ENCODE measurements at places on chromosomes 12 and 14.

GRCh38 chr12:77072833-77073495 lies 7.6 kb upstream of the E2F7 start:
- DNase-seq: no peak

- DNase-seq: no peak
Observed at GRCh38 chr12:50923361-50924130, 28.8 kb upstream of the HIGD1C start.

DNA sequence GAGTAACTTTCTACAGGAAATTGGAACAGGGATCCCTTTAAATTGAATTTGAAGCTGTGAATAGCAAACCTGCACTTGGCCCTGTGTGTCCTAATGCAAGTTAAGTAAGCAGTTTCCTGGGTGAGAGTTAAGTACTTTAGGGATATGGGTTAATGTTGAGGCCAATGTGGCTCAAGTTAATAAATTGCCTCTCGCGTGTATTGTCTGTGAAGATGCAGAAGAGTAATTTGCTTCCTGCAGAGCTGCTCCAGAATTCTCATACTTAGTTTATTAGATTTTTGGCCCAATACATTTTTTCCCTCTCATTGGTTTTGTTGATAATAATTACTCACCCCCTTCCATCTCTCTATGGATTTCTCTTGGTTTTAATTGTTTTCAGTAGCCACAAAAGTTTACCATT lies 86.5 kb downstream of the SLC25A47 start:
- no peak for DNase-seq

DNA sequence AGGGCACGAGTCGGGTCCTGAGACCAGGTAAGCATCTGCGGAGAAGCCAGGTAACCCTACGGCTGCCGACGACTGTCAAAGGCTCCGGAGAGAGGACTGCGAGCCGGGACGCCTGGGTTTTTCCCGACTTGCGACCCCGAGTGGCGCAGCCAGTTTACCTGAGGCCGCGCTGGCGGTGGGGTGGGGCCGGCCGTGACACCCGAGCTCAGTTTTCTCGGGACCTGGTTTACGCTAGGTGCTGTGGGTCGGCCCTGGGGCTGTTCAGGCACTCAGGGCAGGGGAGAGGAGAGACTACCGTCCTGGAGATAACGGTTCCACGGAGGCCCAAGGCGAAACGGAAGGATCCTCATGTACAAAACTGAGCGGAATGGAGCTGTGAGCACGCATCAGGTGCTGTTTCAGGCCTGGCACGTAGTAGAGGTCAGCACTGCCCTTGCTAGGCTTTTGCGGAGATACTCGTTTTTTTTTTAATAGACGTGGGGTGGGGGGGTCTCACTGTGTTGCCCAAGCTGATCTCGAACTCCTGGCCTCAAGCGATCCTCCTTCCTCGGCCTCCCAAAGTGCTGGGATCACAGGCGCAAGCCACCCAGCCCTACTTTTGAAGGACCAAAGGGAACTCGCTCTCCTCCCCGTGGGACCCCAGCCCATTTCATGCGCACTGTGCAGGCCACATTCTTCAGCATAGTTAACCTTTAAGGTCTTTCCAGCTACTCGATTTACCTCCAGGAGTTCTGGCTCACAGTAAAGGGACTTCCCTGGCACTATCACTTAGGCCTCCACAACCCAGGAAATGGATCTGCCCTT lies 471 bp downstream of the MTRFR start:
- no peak for DNase-seq

- no peak for DNase-seq
Observed at GRCh38 chr14:79614448-79614847, 596.9 kb downstream of the DIO2 start.

DNA sequence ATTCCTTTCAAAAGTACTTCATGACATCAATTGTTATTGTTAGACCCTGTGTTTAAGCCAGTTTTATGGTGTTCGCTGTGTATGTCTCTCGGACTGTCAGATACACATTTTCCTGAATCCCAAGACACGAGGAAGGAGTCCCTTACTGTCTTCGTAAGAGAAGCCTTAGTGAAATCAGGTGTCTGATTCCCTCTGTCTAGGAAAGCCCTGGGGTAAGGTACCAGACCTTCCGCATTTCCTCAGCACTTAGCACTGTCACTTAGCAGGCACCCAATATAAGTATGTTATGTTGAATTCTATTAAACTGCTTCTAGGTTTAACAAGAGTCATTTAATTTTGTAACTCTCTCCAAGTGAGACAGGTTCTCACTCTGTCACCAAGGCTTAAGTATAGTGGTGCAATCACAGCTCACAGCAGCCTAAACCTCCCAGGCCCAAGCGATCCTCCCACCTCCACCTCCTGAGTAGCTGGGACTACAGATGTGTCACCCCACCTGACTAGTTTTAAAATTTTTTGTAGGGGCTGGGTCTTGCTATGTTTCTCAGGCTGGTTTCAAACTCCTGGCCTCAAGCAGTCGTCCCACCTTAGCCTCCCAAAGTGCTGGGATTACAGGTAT lies 111.0 kb downstream of the BBS10 start:
- no peak for DNase-seq

- DNase-seq: no peak
Observed at GRCh38 chr14:104298458-104298857, 160.1 kb downstream of the KIF26A start.

DNA sequence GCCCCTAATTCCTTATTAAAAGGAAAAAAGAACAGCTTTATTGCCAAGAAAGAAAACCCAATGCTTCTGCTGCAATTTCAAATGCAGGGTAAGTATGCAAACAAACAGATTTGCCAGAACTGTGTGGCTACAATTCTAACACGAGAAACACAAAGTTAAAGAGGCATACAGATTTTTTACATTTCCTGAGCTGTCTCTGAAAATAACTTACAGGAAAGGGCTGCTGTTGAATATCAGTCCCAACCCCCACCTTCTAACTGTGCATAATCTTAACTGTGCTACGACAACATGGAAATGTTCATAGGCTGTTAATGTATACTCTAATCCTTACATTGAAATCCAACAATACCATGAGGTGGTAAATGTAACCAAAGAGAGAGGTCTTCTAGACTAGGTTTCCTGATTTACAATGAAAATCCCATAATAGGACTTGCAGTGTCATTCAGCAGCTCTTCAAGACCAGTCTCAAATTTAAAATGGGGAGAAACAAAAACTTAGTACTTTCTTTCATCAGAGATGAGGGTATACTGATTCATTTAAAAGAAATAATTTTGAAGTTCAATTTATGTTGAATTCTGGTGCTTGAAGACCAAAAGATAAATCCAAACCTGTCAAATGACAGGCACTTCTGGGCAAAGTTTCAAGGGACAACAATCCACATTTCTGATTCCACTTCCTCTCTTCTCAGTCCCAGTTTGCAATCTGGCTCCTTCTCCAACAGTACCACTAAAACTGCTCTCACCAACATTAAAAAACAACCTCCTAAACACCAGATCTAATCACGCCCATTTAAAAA lies 14.4 kb downstream of the FGD6 start:
- DNase-seq: no peak

- no peak for DNase-seq
Observed at GRCh38 chr12:50865266-50865665, 22.5 kb downstream of the TMPRSS12 start.

DNA sequence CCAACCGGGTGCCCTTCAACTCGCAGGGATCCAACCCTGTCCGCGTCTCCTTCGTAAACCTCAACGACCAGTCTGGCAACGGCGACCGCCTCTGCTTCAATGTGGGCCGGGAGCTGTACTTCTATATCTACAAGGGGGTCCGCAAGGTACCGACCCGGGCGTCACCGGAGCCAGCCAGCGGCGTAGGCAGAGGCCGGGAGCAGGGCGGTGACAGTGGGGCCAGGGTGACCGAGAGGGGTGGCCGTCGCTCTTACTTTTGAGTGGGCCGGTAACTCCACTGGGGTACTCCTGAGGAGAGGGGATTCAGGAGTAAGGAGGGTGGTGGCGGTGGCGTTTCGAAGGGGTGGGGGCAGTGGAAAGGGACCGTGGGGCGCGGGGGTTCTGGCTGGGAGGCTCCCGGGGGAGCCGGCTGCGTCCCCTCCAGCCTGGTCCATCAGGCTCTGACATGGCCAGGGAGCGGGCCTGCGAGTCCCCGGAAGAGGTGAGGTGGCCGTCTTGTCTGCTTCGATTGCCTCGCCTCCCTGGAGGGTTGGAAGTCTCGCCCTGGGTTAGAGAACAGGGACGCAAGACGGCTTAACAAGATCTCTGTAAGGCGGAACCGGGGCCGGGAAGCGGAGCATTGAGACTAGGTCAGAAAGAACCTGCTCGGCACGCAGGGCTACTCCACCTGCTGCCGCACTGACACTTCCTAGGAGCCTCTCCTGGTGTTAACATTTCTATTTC lies 491 bp downstream of the WDR20 start:
- DNase-seq: peak; percentile 10

DNA sequence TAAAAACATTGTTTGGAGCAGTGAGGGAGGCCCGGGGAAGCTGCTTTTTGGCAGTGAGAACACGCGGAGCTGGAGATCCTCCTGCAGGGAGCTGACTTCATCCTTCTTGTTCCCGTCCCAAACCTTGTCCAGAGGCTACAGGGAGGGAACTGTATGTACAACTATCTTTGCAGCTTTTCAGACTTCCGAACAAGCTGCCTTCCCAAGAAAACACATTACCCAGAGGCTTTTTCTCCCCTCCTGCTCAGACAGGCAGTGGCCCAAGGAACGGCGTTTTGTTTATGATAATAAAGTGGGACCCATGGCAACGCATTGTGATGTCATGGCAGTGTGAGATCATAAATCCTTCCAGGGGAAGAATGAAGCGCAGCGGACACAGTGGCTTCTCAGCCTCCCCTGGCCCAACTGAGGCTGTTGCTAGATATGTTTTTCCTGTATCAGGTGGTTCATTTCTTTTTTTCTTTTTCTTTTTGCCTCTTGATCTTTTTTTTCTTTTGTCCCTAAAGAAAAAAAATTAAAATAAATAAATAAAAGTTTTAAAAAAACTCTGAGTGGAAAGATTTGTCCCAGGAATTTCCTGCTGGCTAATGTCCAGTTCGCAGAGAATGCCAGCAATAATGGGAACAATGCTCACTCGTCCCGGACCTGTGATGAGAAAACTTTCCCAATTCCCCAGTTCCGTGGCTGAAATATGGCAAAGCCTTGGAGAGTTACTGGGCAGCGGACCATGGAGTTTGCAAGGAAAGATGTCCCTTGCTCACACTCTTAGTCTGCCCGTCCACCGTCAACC lies 103.4 kb upstream of the MAP1LC3B2 start:
- peak; percentile 83 for DNase-seq

- no peak for DNase-seq
Observed at GRCh38 chr14:49483268-49483667, 102.9 kb downstream of the RPS29 start.

- DNase-seq: no peak
Observed at GRCh38 chr14:62289471-62289870, 527.3 kb downstream of the SNAPC1 start.

- DNase-seq: no peak
Observed at GRCh38 chr12:65602253-65602609, 222.1 kb upstream of the HMGA2 start.

DNA sequence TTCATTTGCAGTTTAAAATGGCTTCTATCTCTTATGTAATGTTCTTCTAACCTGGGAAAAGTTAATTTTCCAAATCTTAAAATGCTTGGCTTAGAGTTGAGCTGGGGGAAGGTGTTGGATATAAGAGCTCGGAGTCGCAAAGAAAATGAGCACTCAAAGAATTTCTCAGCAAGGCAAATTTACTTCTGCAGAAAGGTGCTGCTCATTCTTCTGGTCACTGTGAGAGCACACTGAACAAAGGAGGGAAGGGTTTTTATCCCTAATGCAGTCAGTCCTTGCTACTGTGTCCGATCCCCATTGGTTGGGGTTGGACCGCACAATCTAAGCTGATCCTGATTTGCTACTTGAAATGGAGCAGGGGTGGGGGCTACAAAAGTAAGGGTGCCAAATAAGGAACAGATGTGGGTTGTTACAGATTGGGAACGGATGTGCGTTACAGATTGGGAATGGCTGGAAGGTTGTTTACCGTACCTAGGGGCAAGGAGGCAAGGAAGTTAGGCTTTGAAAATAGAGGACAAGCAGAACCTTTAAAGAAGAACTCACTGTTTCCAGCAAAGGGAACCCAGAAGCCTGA lies 19.4 kb downstream of the TXNRD1 start:
- no peak for DNase-seq

DNA sequence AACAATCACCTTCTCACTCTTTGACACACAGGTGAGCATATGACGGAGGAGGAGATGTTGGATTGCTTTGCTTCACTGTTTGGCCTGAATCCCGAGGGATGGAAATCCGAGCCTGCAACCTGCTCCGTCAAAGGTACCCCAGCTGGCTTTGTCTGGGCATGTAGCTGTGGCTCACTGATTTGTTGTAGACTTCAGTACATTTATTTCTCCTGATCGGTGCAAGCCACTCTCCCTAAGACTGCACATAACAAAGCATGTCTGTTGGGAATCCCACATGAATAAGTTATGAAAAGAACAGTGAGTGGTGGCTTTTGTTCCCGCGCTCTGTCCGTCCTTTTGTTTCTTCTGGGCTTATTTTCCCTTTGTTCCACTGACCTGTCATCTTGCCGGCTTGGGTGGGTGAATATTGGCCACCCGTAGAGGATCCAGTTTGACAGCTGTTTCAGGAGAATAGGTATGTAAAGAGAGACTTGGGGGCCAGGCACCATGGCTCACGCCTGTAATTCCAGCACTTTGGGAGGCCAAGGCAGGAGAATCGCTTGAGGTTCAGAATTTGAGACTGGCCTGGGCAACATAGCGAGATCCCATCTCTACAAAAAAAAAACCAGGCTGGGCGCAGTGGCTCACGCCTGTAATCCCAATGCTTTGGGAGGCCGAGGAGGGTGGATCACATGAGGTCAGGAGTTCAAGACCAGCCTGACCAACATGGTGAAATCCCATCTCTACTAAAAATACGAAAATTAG lies 20.0 kb upstream of the BCL7A start:
- DNase-seq: no peak

GRCh38 chr14:32259368-32260013 lies 56.4 kb upstream of the RNU6-8 start:
- no peak for DNase-seq

GRCh38 chr12:52278575-52279421 lies 4.4 kb downstream of the KRT86 start:
- peak; percentile 65 for DNase-seq

- no peak for DNase-seq
Observed at GRCh38 chr12:76967181-76967885, 88.5 kb upstream of the CSRP2 start.

- no peak for DNase-seq
Observed at GRCh38 chr12:643475-644302, 19.6 kb downstream of the NINJ2 start.

- DNase-seq: no peak
Observed at GRCh38 chr12:8996682-8997405, 7.5 kb downstream of the KLRG1 start.

DNA sequence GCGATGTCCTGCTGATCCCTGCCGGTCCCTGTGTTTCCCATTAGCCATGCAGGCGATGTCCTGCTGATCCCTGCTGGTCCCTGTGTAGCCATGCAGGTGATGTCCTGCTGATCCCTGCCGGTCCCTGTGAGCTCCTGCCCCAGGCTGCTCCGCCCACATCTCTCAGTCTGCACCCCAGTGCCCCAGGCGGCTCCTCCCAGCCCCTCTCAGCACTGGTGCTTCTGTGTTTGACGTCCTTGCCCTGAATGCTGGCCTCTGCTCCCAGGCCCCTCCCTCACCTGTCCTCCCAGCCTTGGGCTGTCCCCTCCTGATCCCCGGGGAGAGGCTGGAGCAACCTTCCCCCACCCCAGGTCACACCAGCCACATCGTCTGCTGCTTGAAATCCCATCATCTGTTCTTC lies 41.4 kb upstream of the TEX22 start:
- DNase-seq: no peak

All from kidney capillary endothelial cell (primary cell).